ENCODE measurements at places on chromosomes 4 and X. TPM values are rescaled to one million over a fixed set of nuclear protein-coding genes. Genes with fewer than 3 reads are reported as not detected.

Gene CT47B1
- not detected for total RNA-seq

- DNase-seq, result no peak
Measured at GRCh38 chrX:41559235-41560052, 112.3 kb downstream of the NYX start.

DNA sequence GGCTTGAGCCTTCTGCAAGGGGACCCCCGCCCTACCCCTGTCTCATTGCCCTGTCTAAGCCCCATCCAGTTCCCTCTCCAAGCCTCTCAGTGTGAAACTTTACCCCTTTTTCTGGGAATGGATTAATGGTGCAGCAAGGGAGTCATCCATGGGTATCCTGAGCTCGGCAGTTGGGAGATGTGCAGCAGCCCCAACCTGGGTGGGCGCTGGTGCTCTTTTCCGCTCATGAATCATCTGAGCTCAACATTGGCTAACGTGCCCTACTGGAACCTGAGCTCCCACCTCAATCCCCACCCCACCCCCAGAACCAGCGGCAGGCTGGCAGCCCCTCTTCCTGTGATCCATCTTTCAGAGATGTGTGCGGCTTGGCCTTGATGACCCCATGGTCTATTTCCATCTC is 130.3 kb upstream of the MSX1 start:
- DNase-seq, result no peak

DNA sequence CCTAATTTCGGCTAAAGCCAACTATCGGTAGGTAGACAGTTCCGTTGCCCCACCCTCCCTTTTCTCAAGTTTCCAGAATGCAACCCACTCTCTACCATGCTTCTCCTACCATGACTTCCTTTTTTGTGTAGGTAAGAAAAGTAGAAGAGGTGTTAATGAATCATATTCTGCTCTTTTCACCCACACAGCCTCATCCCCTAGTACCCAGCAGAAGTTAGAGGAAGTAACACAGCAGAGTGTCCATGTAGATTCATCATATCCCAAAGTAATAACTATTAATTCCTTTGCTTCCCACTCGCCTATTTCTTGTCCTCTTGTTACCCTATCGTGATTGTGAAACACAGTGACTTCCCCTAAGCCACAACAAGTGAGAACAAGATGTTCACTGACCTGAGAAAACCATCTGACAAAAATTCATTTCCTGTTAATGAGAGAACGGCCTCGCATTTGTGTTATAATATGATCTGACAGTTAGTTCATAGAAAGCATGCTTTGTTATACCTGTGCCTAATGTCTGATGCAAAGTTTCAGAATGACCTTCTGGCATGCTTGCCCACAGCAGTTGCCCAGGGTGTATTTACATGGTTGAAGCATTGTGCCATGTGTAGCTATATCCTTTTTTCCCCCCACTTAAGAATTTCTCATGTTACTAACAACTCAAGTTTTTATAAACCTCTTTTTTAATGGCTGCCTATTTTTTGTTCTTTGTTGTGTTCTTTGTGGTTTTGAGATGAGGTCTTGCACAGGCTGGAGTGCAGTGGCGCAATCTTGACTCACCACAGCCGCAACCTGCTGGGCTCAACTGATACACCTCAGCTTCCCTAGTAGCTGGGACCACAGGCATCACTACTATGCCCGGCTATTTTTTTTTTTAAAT is 185.6 kb downstream of the RAP1GDS1 start:
- no peak for DNase-seq

DNA sequence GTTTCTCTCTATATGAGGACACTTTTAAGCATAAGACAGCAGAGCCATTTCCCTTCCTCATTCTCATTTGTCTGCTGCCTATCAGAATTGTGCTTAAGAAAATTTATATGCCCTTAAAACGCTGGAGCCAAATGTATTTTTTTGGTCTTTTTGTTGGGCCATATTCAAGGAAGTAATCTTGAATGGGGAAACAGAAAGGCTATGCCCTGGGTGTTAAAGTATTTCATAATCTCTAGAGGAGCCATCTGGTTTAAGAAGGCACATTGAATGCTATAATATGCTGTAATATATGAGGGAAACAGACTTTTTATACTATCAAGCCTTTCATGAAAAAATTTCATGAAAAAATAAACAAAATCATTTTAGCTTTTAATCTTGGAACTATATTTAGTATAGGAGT is 4.3 kb downstream of the DMD start:
- no peak for DNase-seq
